Non-pigmented ciliary epithelial cell (primary cell): ENCODE measurements at places on chromosomes 4 and X.

GRCh38 chr4:80913381-80913780 lies 117.1 kb upstream of the BMP3 start:
- DNase-seq, result no peak

DNA sequence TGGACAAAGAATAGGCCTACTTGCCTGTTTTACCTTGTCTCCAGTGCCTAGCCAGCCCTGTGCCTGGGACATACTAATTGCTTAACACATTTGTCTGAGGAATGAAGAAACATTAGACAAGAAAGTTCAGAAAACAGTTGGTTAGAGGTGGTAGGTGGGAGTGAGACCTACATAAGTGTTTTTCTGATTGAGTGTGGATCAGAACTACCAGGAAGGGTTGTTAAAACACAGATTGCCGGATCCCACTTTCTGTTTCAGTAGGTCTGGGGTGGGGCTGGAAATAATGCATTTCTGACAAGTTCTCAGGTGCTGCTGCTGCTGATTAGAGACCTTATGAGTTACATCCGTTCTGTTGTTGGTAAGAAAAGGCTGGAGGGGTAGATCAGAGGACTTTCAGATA lies 5.7 kb upstream of the JADE1 start:
- no peak for DNase-seq

- no peak for DNase-seq
Measured at GRCh38 chr4:128123036-128123435, 61.9 kb downstream of the LARP1B start.

- DNase-seq, result no peak
Measured at GRCh38 chrX:101430457-101431078, 22.5 kb downstream of the HNRNPH2 start.

DNA sequence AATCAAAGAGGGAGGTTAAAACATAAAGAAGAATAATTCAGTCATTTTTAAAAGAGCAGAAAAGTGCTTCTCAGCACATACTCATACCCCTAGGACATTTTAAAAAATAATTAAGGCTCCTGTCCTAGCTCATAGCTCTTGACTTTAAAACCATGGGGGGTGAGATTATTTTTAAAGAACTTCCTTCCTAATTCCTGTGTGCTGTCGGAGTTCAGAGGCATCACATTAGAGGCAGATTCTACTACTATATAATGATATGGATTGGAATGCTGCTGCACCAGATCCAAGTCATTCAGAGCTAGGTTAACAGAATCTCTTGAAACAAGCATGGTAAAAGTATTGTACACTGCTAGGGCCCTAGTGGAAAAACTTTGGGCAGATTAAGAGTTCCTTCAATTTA lies 456.5 kb upstream of the ADGRL3 start:
- DNase-seq, result no peak

- DNase-seq, result no peak
Measured at GRCh38 chrX:117645639-117646038, 471.0 kb downstream of the KLHL13 start.

GRCh38 chr4:169986369-169986768 lies 39.8 kb downstream of the MFAP3L start:
- no peak for DNase-seq

GRCh38 chrX:69324851-69325250 lies 159.6 kb upstream of the PJA1 start:
- DNase-seq, result no peak

- no peak for DNase-seq
Measured at GRCh38 chr4:52904421-52904820, 42.3 kb downstream of the RASL11B start.

DNA sequence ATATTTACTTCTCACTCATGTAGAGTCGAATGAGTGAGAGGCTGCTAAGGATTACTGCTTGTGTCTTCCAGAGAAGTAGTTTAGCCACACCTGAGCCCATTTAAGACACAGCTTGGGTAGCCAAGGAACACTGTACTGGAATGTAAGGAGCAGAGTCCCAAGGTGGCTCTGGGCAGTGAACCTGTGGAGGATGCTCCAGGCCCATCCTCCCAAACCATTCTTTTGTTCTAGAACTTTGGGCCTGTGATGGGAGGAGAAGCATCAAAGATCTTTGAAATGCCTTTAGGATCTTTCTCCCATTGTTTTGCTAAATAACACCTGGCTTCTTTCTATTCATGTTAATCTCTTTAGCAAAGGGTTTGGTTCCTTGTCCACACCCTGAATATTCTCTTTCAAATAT lies 162.2 kb downstream of the KLHL4 start:
- DNase-seq, result no peak

DNA sequence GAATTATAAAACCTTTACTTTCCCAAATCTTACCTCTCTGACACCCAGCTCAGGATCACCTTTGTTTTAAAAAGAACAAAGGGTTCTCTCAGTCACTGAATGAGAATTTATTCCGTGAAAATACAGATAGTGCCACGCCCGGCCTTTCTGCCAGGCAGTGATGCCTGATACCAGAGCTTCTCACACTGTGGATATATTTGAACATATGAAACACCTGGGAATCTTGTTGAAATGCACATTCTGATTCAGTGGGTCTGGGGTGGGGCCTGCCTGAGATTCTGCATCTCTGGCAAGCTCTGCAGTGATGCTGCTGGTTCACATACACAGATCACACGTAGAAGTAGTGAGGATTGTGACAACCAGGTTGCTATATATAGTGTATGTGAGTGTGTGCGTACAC lies 46.0 kb downstream of the ELOVL6 start:
- no peak for DNase-seq
